ENCODE measurements at places on chromosomes 1 and 21.

- no peak for DNase-seq
Observed at GRCh38 chr21:34091607-34092006, 18.2 kb downstream of the MRPS6 start.

GRCh38 chr1:35835398-35835797 is 27.6 kb downstream of the AGO4 start:
- DNase-seq: no peak

- no peak for DNase-seq
Observed at GRCh38 chr1:110897681-110898080, 24.7 kb downstream of the CD53 start.

DNA sequence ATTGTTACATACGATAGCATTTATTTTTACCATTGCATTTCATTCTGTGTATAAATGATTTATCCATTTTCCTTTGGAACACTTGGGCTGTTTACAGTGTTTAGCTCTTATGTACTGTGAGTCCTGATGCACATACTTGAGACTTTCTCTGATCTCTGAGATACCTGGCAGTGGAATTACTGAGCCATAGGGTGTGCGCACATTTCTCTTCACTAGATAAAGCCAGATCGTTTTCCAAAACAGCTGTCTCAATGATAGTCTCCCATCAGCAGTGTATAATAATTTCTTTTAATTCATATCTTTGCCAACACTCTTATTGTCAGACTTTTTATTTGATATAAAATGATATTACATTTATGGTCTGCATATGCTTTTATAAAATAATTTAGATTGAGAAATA is 66.2 kb downstream of the VPS13D start:
- DNase-seq: no peak

- no peak for DNase-seq
Observed at GRCh38 chr1:169731446-169731845, 2.4 kb downstream of the SELE start.

- peak; percentile 48 for DNase-seq
Observed at GRCh38 chr1:198212675-198213074, 55.9 kb downstream of the NEK7 start.

DNA sequence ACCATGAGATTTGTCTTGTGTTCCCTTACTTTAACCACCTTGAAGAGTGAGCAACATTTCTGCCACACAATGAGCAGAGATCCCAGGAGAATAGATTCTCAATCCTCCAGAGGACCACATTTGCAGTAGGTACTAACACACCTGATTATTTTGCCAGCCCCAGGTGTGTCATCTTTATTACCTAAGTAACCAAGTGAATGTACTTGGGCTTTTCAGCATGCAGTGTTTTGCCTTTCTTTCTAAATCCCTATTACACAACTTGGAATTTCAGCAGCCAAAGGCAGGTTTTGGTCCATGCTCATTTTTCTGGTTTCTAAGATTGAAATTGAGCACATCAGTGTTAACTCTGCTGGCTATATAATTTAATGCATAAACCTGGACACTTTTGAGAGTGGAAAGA is 43.2 kb upstream of the ST6GALNAC5 start:
- DNase-seq: no peak

DNA sequence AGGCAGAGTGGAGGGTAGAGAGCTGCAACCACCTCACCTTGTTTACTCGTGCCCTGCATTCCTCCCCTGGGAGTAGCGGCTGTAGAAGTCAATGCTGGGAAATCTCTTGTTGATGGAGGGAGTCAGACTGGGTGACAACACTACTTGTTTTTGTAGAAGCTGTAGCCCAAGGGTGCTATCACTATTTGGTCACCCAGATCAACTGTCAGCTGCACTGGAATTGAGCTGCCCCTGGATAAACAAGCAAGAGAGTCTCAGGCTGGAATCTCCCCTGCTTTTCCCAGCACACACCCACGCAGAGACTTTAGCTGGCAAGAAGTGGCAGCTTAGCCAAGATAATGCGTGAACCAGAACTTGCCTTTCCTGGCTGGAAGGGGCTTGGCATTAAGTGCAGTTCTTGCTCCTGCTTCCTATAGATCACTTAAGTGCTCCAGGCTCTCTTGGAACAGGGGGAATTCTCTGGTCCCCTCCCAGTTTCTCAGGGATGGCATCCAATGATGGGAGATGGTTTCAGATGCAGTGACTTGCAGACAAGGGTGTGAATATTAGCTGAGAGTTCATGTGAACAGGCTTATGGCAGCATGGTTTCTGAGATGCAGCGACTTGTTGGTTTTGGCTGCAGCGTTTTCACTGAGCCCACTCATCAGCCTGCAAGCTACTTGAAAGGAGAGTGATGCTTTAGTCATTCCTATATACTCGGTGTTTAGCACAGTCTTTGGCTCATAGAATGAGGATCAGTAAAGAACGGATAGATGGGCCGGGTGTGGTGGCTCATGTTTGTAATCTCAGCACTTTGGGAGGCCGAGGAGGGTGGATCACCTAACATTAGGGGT is 16.8 kb downstream of the ATP2B4 start:
- DNase-seq: no peak

GRCh38 chr1:232409584-232409983 is 220.3 kb downstream of the SIPA1L2 start:
- no peak for DNase-seq

GRCh38 chr1:170511038-170511437 is 20.9 kb upstream of the GORAB start:
- DNase-seq: no peak

DNA sequence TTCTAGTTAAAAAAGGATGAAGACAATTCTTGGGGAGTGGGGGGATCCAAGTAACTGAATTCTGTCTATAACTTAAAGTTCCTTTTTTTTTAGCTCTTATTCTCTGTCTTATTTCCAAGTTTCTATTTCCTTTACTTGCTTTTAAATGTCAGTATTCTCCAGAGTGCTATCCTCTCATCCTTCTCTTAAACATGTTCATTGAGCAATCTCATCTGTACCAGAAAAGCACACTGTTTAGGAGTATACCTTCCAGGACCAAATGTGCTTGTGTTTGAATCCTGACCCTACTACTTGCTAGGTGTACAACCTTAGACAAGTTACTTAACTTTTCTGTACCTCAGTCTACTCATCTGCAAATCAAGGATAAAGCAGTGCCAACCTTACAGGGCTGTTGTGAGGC is 50.1 kb downstream of the AKT3 start:
- DNase-seq: no peak

DNA sequence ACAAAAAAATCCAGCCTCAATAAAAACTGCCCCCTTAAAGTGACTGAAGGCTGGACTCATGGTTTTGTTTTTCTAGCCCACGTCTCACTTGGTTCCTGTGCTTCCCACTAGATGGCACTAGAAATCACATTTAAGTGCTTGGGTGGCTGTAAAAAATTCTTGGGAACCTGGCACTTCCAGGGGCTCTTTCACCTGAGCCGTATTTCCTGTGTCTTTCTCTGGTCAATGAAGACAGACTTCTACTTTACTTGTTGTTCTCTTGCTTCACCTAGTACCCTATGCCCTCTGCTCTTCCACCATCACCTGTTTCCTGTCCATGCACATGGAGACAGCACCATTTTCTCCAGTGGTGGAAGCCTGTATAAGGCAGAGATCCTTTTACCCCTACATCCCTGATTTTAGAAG is 20.0 kb downstream of the METTL13 start:
- DNase-seq: no peak

- DNase-seq: no peak
Observed at GRCh38 chr1:208219659-208220282, 24.4 kb downstream of the PLXNA2 start.

GRCh38 chr1:12095452-12096263 is 32.6 kb downstream of the TNFRSF8 start:
- no peak for DNase-seq

DNA sequence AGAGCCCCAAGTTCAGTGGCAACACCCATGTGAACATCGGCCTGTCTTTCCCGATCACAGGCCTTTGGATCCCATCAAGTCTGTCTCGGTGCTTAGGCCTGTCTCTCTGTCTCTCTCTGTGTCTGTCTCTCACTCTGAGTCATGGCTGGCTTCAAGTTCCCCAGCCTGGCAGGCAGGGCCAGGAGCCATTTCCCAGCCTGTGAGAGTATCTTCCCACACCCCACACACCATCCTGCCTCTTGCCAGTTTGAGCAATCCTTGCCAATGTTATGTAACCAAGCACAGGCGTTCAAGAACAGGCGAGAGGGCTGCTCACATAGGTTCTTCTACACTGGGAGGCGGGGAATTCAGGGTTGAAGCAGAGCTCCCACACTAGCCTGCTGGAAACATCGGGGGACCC is 70.0 kb upstream of the TMEM51 start:
- DNase-seq: no peak

- DNase-seq: no peak
Observed at GRCh38 chr1:32289256-32289655, 2.6 kb upstream of the HDAC1 start.

- DNase-seq: no peak
Observed at GRCh38 chr1:1116701-1117468, 996 bp upstream of the C1orf159 start.

GRCh38 chr1:202656951-202657646 is 53.2 kb downstream of the SYT2 start:
- no peak for DNase-seq

DNA sequence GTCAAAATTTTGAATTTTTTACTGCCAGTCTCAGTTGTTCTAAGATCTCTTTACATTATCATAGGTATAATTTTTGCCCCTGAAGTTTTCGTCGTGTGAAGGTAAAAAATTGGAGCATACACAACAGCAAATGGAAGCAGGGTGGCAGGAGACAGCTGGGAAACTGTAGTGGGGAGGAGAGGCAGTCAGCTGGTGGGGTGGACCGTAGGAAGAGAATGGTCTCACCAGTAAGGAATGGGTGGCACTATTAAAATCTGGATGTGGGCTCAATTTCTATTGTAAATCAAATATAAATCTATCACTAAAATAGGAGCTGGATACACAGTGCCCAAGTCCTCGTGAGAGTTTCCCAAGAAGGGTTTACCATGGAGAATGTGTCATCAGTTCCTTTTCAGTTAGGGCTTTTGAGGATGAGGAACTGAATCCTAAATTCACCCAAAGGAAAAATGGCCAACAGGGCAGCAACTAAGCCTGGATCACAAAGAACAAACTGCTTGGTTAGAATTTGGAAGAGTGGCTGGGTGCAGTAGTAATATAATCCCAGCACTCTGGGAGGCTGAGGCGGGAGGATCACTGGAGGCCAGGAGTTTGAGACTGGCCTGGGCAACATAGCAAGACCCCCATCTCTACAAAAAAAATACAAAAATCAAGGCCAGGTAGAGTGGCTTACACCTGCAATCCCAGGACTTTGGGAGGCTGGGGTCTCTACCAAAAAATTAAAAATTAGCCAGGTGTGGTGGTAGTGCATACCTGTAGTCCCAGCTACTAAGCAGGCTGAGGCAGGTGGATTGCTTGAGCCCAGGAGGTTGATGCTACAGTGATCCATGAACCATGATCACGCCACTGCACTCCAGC is 10.5 kb upstream of the IRF2BP2 start:
- DNase-seq: no peak

DNA sequence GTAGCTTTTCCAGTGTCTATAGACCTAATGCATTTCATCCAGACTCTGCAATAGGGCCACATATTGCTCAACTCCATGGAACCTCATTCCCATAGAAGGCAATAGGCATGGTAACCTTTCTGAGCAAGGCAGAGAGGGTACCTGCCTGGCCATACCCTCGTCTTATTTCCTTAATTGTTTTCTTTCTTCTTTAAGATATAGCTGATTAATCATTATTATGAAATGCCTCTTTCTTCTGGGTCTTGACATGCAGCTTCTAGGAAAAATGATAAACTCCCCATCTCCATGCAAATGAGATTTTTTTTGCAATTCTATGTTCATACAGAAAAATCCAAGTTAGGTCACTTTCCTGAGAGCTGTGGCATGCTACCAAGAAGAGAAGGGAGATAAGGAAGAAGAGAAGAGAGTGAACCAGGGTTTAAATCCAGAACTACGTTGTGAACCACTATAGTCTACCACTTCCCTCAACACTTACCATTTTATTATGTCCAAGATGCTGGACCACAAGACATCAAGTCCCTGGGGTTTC is 33.0 kb upstream of the IL20 start:
- no peak for DNase-seq

GRCh38 chr1:232018231-232019025 is 391.8 kb downstream of the DISC1 start:
- no peak for DNase-seq

- DNase-seq: no peak
Observed at GRCh38 chr1:241555526-241555925, 23.3 kb downstream of the KMO start.

- DNase-seq: no peak
Observed at GRCh38 chr21:32521736-32522355, 63.5 kb downstream of the TCP10L start.

GRCh38 chr1:228104526-228105269 is 1.6 kb upstream of the C1orf35 start:
- DNase-seq: no peak

GRCh38 chr1:44867801-44868200 is 24.7 kb upstream of the PTCH2 start:
- DNase-seq: no peak

GRCh38 chr21:46168659-46169386 is 13.4 kb upstream of the FTCD start:
- DNase-seq: no peak

DNA sequence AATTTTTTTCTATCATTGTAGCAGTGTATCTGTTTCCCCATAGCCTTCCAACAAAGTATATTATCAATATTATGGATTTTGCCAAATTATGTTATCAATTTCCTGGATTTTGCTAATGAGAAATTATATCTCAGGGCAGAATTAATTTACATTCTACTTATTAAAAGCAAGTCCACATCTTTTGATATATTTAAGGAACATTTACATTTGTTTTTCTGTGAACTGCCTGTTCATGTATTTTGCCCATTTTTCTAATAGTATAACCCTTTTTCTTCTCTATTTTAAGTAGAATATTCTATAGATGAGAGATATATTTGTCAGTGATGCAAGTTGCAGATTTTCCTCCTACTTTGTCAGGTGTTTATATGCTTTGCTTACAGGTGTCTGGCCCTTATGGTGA is 24.4 kb downstream of the C1orf87 start:
- no peak for DNase-seq

DNA sequence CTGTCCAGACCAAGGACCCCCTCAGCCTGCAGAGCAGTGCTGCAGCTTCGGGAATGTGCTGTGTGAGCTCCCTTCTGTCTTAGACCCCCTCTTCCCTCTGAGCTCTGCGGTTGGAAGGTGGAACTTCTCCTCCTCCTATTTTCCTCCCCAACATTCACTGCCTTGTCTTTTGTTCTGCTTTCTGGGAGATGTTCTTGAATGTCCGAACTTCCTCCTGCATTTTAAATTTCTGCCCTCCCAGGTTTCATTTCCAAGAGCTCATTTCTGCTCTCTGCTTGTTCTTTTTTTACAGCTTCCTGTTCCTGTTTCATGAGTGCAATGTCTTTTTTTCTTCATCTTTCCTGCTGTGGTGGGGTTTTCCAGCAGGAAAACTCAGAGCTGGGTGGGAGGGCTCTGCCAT is 29.3 kb downstream of the RRP1 start:
- DNase-seq: no peak
